Stimulated activated CD8-positive, alpha-beta memory T cell treated with anti-CD3 and anti-CD28 coated beads, Interleukin-15, amount 100 ng/mL, for 48 hours (primary cell): ENCODE measurements at places on chromosomes 2 and 18.

DNA sequence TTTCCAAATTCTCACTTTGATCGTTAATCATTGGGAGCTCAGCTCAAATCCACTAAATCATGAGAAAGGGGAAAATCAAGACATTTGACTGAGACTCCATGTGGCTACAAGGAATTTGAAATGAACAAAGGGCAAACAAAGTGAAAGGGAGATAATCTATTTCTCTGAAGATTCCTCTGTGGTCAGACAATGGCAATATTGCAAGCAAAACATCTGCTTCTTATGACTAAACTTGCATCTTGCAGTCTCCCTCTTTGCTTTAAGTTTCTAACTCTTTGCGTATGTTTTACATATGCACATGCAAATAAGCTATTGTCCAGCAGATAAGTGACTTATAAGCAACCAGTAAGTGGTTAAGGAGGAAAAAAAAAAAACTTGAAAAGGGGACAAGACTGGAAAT lies 299.1 kb upstream of the NXPH2 start:
- DNase-seq, result no peak

DNA sequence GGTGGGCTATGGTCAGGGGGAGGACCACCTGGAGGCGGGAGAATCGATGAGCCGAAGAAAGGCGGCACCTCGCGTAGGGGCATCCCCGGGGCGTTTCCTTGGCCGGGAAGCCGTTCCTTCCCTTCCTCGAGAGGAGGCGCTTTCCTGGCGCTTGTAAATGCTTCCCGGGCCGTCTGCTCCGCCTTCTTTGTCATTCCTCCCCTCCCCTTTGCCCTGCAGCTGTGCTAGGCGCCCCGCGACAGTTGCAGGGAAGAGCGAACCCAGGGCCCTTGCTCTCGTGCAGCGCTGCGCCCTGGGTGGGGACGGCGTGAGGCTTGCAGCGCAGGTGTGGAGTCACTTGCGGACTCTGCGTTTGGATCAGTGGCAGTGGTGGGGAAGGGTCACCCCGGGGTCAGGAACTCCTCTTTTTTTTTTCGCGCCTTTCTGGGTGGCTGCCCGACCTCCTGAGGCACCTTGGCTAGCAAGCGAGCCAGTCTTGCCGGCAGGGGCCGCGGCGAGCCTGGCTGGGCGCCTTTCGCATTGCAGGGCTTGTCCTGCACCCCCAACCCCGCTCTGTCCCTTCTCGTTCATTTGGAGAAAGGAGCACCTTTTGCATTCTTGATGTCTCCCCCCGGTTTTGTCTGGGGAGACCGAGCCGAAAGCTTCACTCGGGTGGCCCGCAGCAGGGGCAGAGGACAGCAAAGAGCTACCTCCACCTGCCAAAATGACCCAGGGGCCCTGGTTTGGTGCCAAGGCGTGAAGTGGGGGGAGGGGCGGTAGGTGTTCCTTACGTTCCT lies 858 bp downstream of the KCNS3 start:
- DNase-seq, result no peak

DNA sequence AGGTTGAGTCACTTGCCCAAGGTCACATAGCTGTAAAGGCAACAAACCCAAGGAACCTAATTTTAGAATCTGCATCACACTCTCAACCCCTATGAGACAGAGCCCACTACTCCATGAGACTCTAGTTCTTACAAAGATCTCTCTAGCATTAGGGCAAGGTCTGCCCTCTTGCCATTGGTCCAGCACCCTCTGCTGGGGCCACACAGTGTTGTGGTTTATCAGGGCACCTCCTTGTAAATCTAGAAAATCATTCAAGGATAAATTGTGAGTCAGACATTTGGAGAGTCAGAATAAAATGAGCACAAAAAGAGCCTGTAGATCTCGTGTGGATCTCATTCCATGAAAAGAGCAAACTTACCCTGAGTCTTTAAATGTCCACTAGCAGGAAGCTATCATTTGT lies 91.2 kb downstream of the SLC8A1 start:
- no peak for DNase-seq

GRCh38 chr18:5840547-5840946 lies 54.8 kb downstream of the TMEM200C start:
- DNase-seq, result no peak

DNA sequence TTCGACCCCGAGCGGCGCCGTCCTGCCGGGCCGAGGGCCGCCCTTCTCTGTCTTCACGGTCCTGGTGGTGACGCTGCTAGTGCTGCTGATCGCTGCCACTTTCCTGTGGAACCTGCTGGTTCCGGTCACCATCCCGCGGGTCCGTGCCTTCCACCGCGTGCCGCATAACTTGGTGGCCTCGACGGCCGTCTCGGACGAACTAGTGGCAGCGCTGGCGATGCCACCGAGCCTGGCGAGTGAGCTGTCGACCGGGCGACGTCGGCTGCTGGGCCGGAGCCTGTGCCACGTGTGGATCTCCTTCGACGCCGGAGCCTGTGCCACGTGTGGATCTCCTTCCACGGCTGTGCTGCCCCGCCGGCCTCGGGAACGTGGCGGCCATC lies 45.0 kb downstream of the DDX18 start:
- DNase-seq, result no peak

DNA sequence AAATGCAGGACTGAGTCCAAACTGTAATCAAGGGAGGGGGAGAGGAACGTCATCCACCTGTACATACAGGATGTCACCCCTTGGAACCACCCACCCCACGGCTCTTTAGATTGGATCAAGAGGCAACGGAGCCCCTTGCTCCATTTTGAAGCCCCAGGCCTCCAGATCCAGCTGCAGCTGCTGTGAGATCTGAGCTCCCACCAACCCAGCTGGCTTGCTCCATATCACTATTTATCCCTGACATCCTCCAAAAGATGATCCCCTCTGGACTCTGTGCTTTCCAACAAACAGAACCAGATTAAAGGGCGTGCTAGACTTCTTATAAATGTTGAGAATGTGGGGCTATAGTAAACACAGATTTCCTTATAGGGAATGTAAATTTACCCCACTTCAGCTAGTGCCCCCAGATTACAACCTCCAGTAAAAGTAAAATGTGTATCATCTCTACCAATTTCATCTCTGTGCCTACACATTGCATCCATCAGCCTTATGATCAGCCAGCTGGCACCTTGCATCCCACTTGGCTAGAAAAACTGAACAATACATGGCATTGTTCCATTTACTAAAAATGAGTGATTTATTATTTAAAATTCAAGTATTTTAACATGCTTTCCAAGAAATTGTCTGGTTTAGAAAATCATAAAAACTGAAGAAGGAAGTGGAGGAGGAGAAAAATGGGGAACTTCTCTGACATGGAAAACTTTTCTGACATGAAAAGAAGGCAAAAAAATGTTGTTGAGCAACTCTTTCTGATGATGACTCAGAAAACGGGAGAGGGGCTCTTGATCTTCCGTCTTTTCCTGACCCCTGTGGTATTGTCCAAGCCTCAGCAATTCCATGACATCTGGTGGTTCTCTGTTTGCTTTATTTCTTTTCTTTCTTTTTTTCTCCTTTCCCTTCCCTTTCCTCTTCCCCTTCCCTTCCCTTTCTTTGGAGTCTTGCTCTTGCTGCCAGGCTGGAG lies 262.6 kb upstream of the THUMPD2 start:
- DNase-seq, result no peak

- no peak for DNase-seq
Measured at GRCh38 chr2:239311132-239312040, 89.4 kb downstream of the HDAC4 start.

GRCh38 chr2:239121600-239122012 lies 273.7 kb downstream of the TWIST2 start:
- DNase-seq, result no peak

DNA sequence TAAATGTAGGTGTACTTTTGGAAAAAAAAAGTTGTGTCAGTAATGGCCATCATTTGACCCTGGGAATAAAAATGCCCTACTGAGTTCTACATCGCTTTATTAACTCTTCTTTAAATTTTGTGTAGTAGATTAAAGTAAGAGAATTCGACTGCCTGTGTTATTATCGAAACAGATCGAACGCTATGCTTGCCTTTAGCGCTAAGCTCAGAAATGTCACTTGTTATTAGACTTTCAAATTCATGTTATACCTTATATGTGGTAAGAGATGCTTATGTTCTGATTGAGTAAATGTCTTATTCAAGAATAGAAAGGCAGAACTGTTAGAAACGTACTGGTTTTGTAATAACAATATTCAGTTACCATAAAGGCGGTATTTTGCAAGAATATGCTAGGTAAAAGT lies 1.4 kb downstream of the UGP2 start:
- DNase-seq, result no peak

DNA sequence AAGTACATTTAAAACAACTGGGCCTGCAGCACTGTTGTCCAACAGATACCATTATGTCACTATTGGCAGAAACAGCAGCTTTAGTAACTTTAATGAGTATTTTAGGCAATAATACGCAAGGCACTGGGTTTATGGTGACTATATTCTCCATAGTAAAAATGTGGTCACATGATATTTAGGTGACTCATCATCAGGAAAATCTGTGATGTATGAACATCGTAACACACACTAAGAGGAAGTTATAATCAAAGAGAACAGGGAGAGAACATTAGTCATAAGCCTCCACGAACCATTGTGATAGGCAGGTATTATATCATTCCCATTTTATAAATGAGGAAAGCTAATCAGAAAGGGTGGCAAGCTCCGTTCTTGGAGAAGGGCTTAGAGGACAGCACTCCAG lies 36.9 kb downstream of the RAPH1 start:
- no peak for DNase-seq

GRCh38 chr2:128754246-128754724 lies 435.6 kb upstream of the HS6ST1 start:
- no peak for DNase-seq

DNA sequence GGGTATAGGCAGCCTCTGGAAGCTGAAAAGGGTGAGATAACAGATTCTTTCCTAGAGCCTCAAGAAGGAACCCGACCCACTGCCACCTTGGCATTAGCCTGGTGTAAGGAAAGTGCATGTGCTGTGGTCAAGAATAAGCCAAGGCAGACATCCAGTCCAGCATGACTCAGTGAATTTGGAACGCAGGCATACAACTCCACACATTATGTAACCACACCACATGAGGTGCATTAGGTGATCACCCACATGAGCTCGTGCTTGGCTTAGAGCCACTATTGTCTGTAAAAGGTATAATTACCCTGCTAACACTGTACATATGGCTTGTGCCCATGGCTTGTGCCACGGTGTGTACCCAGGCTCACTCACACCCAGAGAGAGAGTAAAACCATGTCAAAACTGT lies 583.7 kb upstream of the HNMT start:
- no peak for DNase-seq

DNA sequence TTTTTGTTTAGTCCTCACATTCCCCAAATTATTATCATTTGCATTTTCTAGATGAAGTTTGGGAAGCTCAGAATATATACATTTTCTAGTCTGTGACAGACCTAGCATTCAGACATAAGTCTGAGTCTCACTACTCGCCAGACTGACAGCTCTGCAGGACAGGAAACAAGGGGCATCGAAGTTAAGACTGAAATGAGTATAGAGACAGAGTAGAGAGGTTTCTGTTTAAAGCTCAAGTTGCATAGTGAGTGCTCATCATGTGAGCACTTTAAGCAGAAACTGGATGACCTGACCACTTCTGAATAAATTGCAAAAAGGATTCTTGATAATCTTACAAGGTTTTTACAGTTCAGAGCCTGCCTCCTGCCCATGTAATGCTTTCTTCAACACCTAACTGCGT lies 1.1 kb downstream of the HADHB start:
- no peak for DNase-seq

GRCh38 chr2:133421516-133422324 lies 146.5 kb downstream of the NCKAP5 start:
- DNase-seq, result no peak

DNA sequence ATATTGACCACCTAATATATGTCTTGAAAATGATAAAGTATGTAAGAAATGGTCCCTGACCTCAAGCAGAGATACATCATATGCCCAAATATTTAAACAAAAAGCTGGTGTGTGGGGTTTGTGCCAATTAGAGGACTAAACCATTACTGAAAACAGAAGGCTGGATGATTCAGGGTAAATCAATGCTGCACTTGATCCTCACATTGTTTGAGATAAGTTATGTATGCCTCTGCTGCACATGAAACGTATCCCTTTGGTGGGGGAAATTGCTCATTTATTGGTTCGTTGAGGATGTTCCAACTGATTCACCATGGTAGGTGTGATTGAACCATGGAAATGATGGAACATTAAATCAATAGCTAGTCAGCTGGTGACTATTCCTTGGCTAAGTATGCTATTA lies 24.7 kb upstream of the DARS1 start:
- DNase-seq, result no peak

DNA sequence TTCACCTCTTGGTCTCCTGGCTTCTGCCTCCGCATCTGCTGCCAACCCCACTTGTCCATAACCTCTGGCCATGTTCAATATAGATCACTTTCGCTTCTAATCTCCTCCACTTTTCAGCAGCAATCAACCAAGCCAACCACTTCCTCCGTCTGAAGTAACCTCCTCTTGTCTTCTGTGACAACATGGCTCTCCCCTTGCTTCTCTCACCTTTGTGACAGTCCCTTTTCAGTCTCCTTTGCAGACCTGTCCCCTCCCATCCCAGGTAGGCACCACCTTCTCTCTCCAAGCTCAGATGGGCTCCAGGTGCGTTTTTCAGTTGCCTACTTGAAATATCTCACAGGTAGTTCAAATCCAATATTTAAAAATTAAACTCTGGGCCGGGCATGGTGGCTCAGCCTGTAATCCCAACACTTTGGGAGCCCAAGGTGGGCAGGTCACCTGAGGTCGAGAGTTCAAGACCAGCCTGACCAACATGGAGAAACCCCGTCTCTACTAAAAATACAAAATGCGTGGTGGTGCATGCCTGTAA lies 4.7 kb upstream of the PSD4 start:
- DNase-seq, result no peak

- DNase-seq, result no peak
Measured at GRCh38 chr2:172375251-172375650, 52.1 kb upstream of the ITGA6 start.

DNA sequence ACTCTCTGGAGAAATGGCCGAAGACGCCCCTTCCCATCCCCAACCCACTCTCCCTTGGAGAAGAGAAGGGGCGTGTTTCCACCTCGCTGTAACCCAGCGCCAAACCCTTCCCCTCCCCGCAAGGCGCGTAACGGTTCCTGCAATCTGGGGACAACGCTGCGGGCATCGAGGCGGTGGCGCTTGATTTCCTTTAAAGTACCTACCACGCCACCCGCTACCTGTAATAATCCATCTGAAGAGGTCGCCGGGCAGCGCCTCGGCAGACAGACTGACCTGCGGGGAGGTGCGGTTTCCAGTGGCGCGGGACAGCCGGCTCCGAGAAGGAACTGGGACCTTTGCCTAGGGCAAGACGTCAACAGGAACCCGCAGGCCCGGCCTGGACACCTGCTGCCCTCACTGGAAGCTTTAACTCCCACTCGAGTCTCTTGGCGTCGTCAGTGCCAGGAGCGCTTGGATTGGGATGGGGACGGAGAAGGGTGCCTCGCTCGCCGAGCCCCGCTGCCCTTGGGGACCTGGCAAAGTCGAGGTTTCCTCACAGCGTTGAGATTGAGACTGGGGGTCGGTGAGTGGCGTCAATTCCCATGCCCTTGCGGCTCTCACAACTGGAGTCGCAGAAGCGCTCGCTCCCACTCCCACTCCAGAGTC lies at the start of gene CYP1B1:
Gene CYP1B1, minus strand, starts transcription at position 645 of the 645 bp plus-strand sequence. CDS start 763 bp downstream, outside the sequence.
- DNase-seq, result no peak
